Activated CD8-positive, alpha-beta T cell treated with anti-CD3 and anti-CD28 coated beads for 36 hours (primary cell): ENCODE measurements at places on chromosomes 2 and 18. TPM values are rescaled to one million over a fixed set of nuclear protein-coding genes. Genes with fewer than 3 reads are reported as not detected.

HJURP gene
- 83.6 TPM for total RNA-seq

- DNase-seq: no peak
These were observed 52.3 kb downstream of the CYP26B1 start for GRCh38 chr2:72095364-72095763.

DNA sequence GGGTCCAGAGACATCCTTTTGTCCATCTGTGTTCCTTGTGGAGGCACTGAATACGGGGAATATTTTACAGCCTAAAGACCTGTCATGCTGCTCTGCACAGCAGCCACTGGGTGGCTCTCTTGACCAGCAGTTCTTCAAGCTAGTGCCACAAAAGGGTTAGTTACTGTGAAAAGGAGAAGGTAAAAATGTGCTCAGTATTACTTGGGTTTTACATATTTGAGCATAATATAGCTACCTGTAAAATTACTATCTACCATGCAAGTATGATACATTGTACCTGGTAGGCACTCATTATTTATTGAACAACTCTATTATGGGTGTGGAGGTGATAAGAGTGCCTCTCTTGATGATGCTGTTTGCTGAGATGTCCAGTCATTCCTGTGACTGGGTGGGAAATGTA is 23.6 kb downstream of the FZD5 start:
- DNase-seq: peak; percentile 44

ASTL gene
- total RNA-seq: 1.8 TPM

DNA sequence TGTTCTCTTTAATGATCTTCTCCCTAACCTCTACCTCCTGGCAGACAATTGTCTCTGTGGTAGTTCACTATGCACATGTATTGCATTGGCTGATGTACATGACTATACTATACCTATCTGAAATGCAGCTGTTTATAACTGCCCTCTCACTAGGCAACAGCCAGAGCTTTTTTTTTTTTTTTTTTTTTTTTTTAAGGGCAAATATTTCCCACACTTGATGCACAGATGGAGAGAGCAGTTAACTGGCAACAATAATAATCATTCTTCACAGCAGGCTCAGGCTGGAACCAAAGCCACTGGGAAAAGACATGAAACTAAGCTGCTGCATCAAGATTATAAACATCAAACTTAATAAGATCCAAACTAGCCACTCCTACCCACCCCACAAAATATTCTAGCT is 707.7 kb downstream of the LRP1B start:
- no peak for DNase-seq

DNA sequence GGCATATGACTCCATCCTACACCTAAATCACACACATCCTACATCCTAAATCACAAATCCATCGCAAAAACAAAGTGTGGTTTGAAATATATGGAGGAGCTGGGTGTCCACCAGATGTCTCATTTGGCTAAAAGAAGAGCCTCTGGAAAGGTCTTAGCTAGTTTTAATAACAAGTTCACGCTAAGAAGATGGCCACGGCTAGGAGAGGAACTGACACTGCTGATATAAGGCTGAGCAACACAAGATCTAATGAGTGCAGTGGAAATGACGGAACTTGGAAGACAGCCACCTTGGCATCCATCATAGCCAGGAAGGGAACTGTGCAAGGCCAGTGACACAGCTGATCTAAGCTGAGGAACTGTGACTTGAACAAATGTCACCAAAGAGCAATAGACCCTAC is 60.0 kb upstream of the AGAP1 start:
- no peak for DNase-seq

- no peak for DNase-seq
These were observed 281.7 kb downstream of the CCDC85A start for GRCh38 chr2:56465491-56465890.

DNA sequence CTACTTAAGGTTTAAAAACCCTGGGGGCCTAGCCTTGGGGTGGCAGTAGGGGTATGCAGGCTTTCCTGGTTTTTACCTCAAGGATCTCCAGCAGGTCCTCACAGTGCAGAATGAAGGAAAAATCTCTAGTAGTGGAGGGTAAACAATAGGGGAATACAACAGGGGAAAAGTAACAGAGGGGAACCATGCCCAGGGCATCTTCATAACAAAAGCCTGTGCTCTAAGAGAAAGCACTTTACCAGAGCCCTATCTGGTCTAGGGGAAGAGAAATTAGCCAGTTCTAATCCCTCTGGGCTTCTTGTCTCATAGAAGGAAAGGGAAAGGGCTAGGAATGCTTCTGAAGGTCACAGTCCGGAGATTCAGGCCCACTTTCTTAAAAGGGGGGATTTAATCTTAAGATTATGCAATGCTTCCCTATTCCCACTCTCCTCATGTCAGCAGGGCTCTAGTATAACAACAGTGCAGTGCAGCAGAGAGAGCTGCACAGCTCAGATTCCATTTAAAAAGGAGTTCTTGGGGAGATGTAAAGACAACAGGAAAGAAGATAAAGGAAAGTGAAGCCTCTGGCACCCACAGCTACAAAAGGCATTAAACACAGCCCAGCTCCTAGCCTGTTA is 149.0 kb upstream of the CYP1B1 start:
- no peak for DNase-seq

- no peak for DNase-seq
These were observed 360.7 kb downstream of the ZEB2 start for GRCh38 chr2:144159240-144159639.

VWC2L gene
- not detected for total RNA-seq
